Small intestine (tissue), 16 donors: ENCODE measurements at places on chromosomes 11 and 22.

- no peak overlapping the region for H3K4me3 ChIP-seq
- no peak for DNase-seq
- no peak overlapping the region for H3K27ac ChIP-seq
- no peaks in the 10 kb centered on the region for H3K36me3 ChIP-seq
Observed at GRCh38 chr11:132142121-132142520, 771.7 kb downstream of the NTM start.

- H3K4me1 ChIP-seq: no peaks in the 10 kb centered on the region
- peaks cover 30% of the 10 kb centered on the region for H3K27me3 ChIP-seq
- H3K4me3 ChIP-seq: no peak overlapping the region
- no peaks in the 10 kb centered on the region for H3K36me3 ChIP-seq
Observed at GRCh38 chr22:27613099-27614005, 188.2 kb downstream of the MN1 start.

GRCh38 chr11:35802221-35802620 is 139.6 kb downstream of the TRIM44 start:
- no peak overlapping the region for H3K27ac ChIP-seq
- no peak for DNase-seq
- H3K36me3 ChIP-seq: no peaks in the 10 kb centered on the region
- H3K4me1 ChIP-seq: no peaks in the 10 kb centered on the region

GRCh38 chr11:116505298-116506262 is 267.2 kb downstream of the BUD13 start:
- no peaks in the 10 kb centered on the region for H3K4me1 ChIP-seq
- no peak overlapping the region for H3K4me3 ChIP-seq
- H3K27me3 ChIP-seq: peaks cover 55% of the 10 kb centered on the region
- no peak for DNase-seq

GRCh38 chr11:11668781-11669180 is 47.0 kb upstream of the GALNT18 start:
- no peaks in the 10 kb centered on the region for H3K36me3 ChIP-seq
- no peaks in the 10 kb centered on the region for H3K4me1 ChIP-seq
- DNase-seq: no peak
- H3K27me3 ChIP-seq: no peaks in the 10 kb centered on the region
- H3K27ac ChIP-seq: no peak overlapping the region
- H3K4me3 ChIP-seq: no peak overlapping the region

DNA sequence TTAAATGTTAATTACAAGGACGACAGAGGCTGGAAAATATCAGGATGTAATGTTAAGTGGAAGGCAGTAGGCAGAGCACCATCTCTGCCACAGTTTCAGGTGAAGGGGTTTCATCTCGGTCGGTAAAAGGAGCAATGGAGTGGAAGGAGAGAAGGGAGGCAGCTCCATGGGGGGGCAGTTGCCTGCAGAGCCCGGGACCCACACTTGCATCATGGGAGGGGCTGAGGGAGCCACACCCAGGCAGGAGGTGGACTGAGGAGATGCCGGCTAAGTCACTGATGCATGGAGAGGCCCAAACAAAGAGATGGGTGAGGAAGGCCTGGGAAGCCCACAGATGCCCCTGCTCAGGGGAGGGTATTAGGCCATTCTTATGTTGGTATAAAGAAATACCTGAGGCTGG is 1470.9 kb downstream of the BRD1 start:
- no peak overlapping the region for H3K27ac ChIP-seq
- no peaks in the 10 kb centered on the region for H3K36me3 ChIP-seq

DNA sequence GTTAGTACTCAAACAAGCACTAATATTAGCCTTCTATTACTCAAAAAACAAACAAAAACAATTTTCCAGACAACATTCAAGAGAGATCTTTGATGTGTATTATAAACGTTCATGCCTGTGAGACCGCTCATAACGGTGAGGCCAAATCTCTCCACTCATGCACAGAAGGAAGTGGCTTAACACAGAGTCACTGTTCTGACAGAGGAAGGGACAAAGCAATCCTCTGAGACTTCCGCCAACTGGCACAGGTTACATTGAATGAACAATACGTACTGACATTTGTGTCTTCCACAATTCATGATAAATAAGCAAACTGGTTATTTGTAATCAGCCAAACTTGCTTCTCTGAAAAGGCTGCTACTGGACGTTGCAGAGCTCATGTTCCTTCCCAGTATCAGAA is 30.5 kb downstream of the CHKA start:
- H3K36me3 ChIP-seq: no peaks in the 10 kb centered on the region
- no peak overlapping the region for H3K4me3 ChIP-seq
- no peaks in the 10 kb centered on the region for H3K27me3 ChIP-seq
- DNase-seq: peak; percentile 76
- H3K27ac ChIP-seq: peak overlapping the region; percentile 80

DNA sequence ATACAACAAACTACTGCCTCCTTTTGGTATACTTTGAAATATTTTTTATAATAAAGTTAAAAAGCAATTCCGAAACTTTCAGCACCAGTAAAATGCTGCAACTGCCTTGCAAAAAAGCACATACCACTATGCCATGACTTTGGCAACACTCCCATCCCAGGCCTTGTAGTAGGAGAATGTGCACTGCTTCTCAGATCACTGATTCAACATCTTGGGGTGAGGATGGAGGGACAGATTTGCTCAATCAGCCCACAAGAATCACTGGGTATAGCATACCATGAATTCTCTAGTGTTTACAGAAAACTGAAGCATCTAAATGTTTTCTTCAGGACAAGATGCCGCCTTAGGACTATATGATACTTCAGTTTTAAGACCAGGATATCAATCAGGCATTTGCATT is 14.9 kb downstream of the EIF4ENIF1 start:
- H3K4me3 ChIP-seq: no peak overlapping the region
- H3K27me3 ChIP-seq: no peaks in the 10 kb centered on the region
- no peak overlapping the region for H3K27ac ChIP-seq

DNA sequence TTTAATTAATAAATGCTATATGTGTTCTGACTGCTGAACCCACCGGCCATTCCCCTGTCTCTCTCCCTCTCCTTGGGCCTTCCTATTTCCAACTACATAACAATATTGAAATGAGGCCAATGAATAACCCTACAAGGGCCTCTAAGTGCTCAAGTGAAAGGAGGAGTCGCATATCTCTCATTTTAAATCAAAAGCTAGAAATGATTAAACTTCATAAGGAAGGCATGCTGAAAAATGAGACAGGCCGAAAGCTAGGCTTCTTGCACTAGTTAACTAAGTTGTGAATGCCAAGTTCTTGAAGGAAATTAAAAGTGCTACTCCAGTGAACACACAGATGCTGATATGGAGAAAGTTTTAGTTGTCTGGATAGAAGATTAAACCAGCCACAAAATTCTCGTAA is 109.2 kb downstream of the TSPAN18 start:
- H3K4me1 ChIP-seq: no peaks in the 10 kb centered on the region
- no peak overlapping the region for H3K4me3 ChIP-seq
- DNase-seq: no peak
- H3K36me3 ChIP-seq: no peaks in the 10 kb centered on the region

DNA sequence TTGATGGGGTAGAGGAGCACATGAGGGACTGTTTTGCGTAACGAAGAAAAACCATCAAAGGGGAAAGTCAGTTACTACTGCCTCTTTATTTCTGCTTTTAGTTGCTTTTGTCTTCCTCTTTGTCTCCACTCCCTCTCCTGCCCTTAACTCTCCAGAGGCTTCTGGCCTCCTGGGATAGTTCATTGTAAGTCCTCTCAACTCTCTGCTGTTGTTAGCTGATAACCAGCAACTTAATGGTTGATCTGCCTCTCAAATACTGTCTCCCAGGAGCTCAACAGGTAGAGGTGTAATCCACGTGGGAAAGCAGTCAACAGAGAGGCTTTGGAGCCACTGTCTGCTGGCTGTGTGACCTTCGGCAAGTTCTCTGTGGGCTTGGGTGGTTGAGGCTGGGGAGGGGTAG is 47.3 kb downstream of the CCDC81 start:
- no peaks in the 10 kb centered on the region for H3K36me3 ChIP-seq
- no peaks in the 10 kb centered on the region for H3K27me3 ChIP-seq
- H3K4me3 ChIP-seq: no peak overlapping the region
- H3K27ac ChIP-seq: no peak overlapping the region

DNA sequence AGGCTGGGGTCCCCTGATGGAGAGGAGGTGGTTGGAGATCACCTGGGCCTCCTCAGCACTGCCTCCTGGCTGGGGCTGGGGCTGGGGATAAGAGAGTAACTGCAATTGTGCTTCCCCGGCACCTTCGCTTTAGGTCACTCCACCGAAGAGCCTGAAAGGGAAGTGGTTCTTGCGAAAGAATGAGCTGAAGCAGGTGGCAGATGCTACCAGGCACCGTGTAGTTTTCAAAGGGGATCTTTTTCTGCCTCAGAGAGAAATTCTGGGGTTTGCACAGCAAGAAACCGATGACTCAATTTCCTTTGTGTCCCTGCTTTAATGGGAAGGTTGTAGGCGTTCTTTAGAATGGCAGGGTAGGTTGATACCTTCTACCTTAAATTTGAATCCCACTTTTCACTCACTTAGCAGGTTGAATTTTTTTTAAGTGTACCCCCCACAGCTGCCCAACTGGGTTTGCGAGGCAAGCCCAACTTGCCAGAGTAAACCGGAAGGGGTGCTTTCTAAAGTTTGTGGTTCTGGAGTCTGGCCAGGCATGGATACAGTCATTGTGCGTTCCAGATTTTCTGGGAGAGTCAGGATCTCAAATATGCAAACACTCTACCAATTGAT is 5.3 kb downstream of the CD44 start:
- no peaks in the 10 kb centered on the region for H3K27me3 ChIP-seq
- peak overlapping the region; percentile 81 for H3K27ac ChIP-seq
- H3K36me3 ChIP-seq: no peaks in the 10 kb centered on the region
- peak; percentile 34 for DNase-seq
- H3K4me3 ChIP-seq: no peak overlapping the region
